ENCODE measurements at places on chromosomes 12 and 14. TPM values are rescaled to one million over a fixed set of nuclear protein-coding genes. Genes with fewer than 3 reads are reported as not detected.

Gene ACOT6
- total RNA-seq: not detected

Gene MORN3
- 3.6 TPM for total RNA-seq

Gene LBHD2
- total RNA-seq: not detected

Gene LIN7A
- 6.1 TPM for total RNA-seq

Gene RTL1
- total RNA-seq: not detected

Gene CLMN
- total RNA-seq: 9.0 TPM

Gene SPTB
- total RNA-seq: 1.5 TPM

Gene KLC1
- 127 TPM for total RNA-seq

Gene LRRC43
- 0.52 TPM for total RNA-seq

Gene PXMP2
- 3.0 TPM for total RNA-seq

Gene BLOC1S1
- total RNA-seq: 61.8 TPM

Gene GDF3
- total RNA-seq: not detected

Gene ADCY4
- 2.3 TPM for total RNA-seq

Gene SFSWAP
- total RNA-seq: 59.0 TPM

Gene MLH3
- 36.9 TPM for total RNA-seq

Gene TAS2R10
- 0.31 TPM for total RNA-seq

Gene RERGL
- not detected for total RNA-seq

Gene CMKLR1
- 0.52 TPM for total RNA-seq

Gene ASIC1
- total RNA-seq: under 0.01 TPM

Gene TTC8
- 2.0 TPM for total RNA-seq
